NCI-H748 treated with DMSO at 0.1 percent for 48 hours (cell line): ENCODE measurements at places on chromosomes 7 and 10.

DNA sequence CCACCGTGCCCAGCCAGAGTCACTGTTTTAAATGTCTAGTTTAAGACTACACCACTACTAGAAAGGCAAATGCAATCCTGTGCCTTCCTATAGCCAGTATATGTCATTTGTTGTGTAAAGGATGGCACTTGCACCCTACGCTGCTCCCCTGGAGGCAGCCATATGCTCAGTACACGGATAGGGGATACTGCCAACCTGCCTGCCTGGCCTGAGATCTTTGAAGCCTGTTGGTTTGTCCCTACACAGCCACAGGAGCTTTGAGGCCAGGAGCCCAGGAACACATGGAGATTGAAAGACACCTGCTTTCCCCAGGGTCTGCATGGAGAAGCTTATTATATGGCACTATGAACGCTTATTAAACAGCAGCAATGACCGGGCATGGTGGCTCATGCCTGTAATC is 2.3 kb upstream of the SCRN1 start:
- DNase-seq: no peak

DNA sequence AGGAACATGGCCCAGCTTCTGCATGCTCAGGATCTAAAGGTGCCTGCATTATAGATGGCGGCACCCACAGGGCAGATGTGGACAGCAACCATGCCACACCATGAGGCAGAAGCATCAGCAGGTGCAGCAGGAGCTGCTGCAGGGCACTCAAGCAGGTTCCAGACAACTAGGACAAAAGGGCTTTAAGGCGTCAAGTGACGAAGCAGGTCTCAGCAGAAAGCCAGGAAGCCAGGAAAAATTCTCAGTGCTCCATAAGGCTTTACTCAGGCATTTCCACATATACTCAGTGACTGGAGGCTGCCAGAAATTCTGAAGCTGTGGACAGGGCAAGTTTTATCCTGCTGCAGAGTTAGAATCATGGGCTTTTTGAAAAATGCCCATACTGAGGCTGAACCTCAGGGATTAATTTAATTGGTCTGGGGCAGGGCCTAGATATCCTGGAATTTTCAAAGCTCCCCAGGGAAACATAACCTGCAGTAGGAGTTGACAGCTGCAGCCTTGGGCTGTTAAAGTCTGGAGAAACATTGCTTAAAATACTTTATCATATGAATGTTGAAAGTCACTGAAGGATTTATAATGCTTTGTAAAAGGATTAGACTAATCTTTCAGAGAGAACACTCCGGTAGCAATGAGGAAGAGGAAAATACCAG is 68.1 kb upstream of the RNF148 start:
- DNase-seq: no peak

- no peak for DNase-seq
Measured at GRCh38 chr7:76358481-76359110, at the start of gene YWHAG. YWHAG (minus strand) TSS chr7:76358991; CDS start chr7:76358808, 183 bp downstream.

- no peak for DNase-seq
Measured at GRCh38 chr10:119386666-119387065, 155.9 kb downstream of the RGS10 start.

DNA sequence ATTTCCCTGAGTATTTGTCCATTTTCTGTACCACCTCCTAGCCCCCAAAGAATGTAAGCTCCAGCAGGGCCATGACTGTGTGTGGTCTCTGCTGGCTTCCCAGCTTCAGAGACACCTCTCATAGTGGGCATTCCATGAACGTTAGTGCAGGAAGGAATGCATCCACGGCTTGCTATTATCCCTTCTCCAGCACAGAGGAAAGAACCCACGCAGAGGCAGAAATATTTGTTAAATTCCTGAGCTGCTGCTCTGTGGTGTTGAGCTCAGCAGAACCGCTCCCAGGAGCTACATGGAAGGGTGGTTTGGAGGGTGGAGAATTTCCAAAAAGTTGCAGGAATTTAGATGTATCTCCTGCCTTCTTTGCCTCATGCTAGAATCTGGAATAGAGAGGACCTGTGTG is 275.2 kb downstream of the POU6F2 start:
- no peak for DNase-seq

DNA sequence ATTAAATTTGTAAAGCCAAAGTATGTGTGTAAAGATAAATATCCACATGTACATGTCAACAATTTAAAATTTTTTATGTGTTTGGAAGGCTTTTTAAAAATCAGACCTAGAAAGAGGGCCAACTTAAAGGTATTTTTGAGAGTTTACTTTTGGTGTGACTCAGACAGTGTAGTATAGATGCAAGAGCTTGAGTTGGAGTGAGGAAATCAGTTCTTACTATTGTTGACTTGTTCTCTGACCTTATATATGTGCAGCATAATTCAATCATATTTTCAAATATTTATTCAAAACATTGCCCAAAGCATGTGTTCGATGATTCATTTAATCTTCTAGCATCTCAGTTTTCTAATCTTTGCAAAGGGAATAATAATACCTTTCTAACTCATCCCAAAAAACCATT is 243.7 kb upstream of the PRKCQ start:
- DNase-seq: no peak

GRCh38 chr10:113177936-113178335 is 227.9 kb downstream of the TCF7L2 start:
- DNase-seq: no peak

GRCh38 chr10:62996925-62997324 is 136.2 kb upstream of the NRBF2 start:
- DNase-seq: no peak

DNA sequence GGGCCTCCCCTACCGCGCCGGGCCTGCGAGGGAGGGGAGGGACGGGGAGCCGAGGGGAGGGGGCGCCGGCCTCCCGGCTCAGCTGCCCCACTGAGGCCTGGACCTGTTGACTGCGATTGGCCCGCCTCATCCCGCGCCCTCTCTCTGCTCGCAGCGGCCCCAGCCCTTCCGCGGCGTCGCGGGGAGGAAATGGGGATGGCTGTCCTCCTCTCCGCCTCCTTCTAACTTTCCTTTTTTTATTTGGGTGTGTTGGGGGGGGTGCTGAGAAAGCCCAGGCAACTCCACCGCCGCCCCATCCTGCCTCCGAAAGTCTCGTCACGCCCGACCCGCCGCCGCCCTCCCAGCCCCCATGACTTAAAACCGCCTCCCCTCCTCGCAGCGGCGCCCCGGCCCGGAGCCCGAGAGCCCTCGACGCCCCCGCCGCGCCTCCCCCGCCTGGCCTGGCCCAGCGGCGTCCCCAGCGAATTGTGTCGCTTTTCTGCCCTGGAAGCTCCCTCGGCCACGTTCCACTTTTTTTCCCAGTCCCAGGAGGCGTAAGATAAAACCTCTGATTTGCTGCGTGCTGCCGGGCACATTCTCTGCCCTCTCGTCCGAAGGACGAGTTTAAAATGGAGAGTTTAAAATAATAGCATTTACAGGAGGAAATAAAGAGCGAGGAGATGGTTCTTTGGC is 842 bp upstream of the SKIDA1 start:
- peak; percentile 39 for DNase-seq

GRCh38 chr7:158266426-158266816 is 321.2 kb downstream of the PTPRN2 start:
- DNase-seq: no peak

DNA sequence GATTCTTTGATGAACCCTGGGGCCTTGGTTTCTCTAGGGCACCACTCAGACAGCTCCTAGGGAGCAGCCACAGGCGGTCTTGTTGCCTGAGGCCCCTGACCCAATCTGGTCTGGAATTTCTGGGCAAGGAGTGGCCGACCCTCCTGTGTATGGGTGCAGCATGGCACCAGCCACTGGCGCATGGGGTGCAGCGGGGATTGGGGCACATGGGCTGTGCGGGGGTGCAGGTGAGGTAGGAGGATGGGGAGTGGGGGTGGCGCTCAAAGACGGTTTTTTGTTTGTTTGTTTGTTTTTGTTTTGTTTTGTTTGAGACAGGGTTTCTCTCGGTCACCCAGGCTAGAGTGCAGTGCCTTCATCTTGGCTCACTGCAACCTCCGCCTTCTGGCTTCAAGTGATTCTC is 62.3 kb downstream of the HTR5A start:
- DNase-seq: no peak

DNA sequence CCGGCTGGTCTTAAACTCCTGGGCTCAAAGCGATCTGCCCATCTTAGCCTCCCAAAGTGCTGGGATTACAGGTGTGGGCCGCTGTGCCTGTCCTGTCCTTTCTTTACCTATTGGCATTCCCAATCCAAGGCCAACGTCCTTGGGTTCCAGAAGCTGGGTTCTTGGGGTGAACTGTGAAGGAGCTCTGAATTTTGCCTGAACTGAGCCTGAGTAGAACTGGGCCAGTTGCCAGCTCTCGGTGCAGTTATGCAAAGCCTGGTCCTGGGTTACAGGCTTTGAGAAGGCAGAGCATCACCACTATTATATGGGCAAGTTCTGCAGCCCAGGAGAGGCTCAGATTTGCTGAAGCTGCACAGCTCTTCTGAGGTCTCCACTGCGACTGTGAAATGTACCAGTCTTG is 24.6 kb upstream of the SH2D4B start:
- DNase-seq: no peak

GRCh38 chr10:133097961-133098360 is 10.2 kb downstream of the ADGRA1 start:
- DNase-seq: no peak

GRCh38 chr10:99685597-99685967 is 26.3 kb downstream of the ENTPD7 start:
- DNase-seq: no peak

GRCh38 chr7:77409739-77410547 is 6.2 kb downstream of the GSAP start:
- no peak for DNase-seq
